ENCODE measurements at places on chromosomes 1 and 21.

DNA sequence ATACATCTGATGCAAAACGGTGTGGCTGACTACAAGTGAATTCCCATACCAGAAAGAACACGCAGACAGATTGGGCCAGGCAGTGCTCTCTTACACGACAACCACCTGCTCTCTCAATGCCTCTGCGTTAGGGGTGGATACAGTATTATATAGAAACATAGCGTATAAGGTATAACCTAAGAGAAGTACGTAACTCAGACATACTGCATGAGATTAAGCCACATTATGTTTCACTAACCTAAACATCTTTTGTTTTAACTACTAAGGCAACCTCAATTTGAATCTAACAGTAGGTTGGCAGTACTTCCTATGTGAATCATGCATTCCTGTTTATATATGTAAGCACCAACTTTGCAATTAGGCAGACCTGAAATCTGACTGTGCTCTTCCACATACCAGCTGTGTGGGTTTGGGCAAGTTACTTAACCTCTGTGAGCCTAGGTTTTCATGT is 58.1 kb upstream of the COA6 start:
- no peak for DNase-seq

- DNase-seq = no peak
Observed at GRCh38 chr1:168834225-168834872, 105.3 kb upstream of the DPT start.

GRCh38 chr1:98393719-98394118 is 267.8 kb upstream of the SNX7 start:
- DNase-seq = no peak

- DNase-seq = no peak
Observed at GRCh38 chr1:240235521-240236288, 144.0 kb downstream of the FMN2 start.

- DNase-seq = no peak
Observed at GRCh38 chr1:6358757-6359201, 34.8 kb downstream of the ACOT7 start.

- no peak for DNase-seq
Observed at GRCh38 chr1:224264321-224264720, 65.7 kb downstream of the NVL start.

GRCh38 chr1:162908780-162909179 is 47.8 kb upstream of the CCDC190 start:
- DNase-seq = no peak

- no peak for DNase-seq
Observed at GRCh38 chr1:76480827-76481226, 386.5 kb upstream of the ST6GALNAC5 start.

DNA sequence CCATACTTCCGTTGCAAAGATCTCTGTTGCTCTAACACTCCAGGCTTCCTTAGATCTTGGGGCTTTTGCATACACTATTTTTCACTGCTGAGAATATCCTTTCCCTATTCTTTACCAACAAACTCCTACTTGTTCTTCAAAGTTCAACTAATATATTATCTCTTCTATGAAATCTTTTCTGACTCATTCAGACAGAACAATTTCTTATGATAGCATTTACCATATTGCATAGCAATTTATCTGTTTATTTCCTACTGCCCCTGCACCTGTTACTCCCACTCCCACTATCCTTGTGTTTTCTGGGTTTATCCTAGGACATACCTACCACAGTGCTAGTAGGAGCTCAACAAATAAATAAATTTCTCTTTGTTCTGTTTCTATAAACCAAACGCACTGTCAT is 11.0 kb downstream of the GADD45A start:
- no peak for DNase-seq

DNA sequence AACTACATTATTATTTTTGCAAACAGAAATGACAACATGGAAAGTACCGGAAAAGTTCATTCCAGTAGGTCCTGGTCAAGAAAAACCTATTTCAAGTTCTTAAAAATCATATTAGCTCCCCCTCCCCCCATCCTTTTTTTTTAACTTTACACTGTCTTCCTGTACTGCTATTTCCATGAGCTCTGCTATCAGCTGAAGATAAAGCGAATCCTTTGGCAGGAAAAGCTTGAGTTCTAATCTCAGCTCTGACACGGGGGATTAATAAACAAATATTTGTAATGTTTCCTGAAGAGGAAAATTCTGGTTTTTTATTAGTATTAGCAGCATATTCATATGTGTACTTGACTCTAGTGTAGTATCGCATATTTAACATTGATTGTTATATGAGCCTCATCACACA is 190.7 kb upstream of the ESRRG start:
- DNase-seq = no peak

- DNase-seq = peak; percentile 6
Observed at GRCh38 chr1:183097438-183098051, 74.3 kb downstream of the LAMC1 start.

DNA sequence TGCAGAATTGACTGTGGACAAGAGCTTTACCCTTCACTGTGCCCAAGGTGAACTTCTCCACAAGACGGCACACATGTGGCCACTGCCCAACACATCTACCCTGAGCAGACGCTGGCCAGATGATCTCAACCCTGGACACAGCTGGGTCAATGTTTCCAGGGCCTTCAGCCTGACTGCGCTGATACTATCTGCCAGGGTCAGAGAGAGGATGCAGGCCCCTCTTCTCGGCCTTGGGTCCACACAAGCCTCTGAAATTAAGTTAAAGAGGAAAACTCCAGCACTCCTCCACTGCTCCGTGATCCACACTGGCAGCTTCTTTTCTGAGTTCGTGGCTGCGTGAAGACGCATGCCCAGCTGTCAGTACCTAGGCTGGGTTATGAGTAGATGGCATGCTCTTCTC is 58.1 kb downstream of the GLIS1 start:
- no peak for DNase-seq

DNA sequence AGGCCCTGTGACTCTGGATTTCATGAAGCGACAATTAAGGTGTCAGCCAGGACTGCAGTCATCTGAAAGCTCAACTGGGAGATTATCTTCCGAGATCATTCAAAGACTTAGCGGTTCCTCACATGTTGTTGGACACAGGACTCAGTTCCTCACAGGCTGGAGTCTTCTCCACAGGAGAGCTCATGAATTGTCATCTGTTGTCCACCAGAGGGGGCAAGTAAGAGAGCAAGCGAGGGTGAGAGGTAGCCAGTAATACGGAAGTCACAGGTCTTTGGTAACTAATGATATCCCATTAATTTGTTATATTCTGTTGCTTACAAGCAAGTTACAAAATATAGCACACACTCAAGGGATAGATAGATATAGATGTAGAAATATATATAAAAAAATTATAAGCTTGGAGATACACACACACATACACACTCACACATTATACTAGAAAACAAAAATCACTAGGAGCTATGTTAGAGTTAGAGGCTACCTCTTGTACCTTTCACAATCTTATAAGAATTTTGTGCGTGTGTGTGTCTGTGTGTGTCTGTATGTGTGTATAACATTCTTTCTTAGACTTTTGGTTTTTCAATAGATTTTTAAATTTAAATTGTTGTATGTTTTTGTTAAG is 1695.3 kb downstream of the BRINP3 start:
- DNase-seq = peak; percentile 34

GRCh38 chr1:24713736-24714135 is 31.5 kb upstream of the CLIC4 start:
- no peak for DNase-seq

GRCh38 chr1:91655912-91656449 is 155.3 kb downstream of the CDC7 start:
- no peak for DNase-seq

GRCh38 chr21:41759926-41760325 is 6.9 kb downstream of the RIPK4 start:
- no peak for DNase-seq

GRCh38 chr21:33308586-33309490 is 15.9 kb upstream of the IFNAR1 start:
- peak; percentile 100 for DNase-seq

DNA sequence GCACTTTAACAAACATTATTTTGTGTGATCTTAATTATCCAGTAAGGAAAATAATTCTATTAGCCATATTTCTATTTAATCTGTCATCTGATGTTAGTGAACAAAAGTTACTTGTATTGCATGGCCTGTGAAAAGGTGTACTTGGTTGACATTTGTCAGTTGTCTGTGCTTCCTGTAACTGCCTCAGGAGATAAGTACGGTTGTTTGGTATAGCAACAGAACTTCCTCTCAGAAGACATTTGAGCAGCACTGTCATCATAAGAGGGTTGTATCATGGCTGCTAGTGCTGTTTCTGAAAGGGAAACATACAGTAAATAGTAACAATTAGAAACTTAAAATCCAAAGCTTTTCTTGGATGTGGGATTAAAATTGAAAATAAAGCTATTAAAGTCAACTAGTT is 3.4 kb downstream of the BLZF1 start:
- no peak for DNase-seq

DNA sequence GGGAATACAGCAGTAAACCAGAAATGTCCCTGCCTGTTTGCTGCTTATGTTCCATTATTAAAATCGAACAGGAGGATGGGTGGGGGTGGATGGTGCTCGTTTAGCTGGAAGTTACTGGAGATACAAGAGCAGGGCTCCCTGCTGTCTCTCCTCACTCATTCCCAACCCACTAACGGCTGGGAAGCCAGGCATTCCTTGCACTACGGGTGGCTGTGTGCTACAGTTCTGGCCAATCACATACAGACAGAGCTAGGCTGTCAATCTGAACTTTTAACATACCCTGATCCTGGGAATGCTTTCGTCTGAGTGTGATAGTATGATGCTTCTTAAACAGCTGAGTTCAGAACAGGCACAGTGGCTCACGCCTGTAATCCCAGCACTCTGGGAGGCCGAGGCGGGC is 7.0 kb downstream of the SIPA1L2 start:
- DNase-seq = no peak

GRCh38 chr1:154955718-154956543 is at the start of gene PBXIP1:
PBXIP1 (minus strand) TSS chr1:154956099; CDS start chr1:154953721, 2,378 bp downstream.
- DNase-seq = peak; percentile 90

- peak; percentile 61 for DNase-seq
Observed at GRCh38 chr1:115337633-115338456, at the start of gene NGF. NGF (minus strand) TSS chr1:115338249; CDS start chr1:115286795, 51,454 bp downstream.

DNA sequence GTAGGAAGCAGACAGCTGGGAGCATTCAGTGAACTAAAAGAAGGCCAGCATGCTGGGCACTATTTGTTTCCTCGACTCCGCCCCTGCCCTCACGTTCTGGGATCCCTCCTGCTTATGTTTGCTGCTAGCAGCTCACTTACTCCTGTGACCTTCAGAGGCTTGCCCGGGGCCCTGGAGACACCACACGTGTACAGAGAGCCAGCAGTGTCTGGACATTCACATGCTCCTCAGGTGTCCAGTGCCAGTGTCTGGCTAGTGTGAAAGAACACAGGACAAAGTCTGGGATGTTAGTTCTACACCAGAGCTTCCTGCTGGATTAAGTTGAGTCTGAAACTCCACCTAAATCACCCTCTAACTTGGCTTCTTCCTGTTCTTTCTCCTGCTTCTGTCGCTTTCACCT is 108.1 kb downstream of the OMA1 start:
- DNase-seq = no peak

DNA sequence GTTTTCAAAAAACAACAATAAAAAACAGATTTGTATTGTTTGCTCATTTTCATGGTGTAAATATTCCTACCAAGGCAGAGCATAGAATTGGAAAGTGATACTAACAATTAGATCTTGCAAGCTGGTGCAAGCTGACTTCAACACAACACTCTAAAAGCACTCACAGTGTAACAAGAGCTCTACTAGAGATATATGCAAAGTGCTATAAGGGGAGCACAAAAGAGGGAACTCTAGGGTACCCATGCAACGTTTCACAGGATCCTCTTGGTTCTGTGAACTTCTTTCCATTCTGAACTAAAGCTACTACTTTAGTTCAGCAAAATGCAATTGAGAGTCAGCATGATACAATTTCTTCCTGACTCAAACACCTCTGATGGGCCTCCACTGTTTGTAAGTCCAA is 78.3 kb downstream of the ATP1B1 start:
- no peak for DNase-seq
